ENCODE measurements at places on chromosomes 5 and 9. TPM values are rescaled to one million over a fixed set of nuclear protein-coding genes. Genes with fewer than 3 reads are reported as not detected.

Gene TERT
- 1.9 TPM for polyA plus RNA-seq

Gene C5orf63
- polyA plus RNA-seq: 6.1 TPM

Gene KIF20A
- 3.7 TPM for polyA plus RNA-seq

Gene LHX6
- 1.1 TPM for polyA plus RNA-seq

Gene CNTLN
- polyA plus RNA-seq: 2.9 TPM

Gene CLTB
- polyA plus RNA-seq: 129 TPM

Gene ARAP3
- 4.2 TPM for polyA plus RNA-seq

Gene LHFPL2
- polyA plus RNA-seq: 9.1 TPM

Gene CDH12
- polyA plus RNA-seq: 0.05 TPM

Gene CDX1
- polyA plus RNA-seq: 1.3 TPM

Gene GABRG2
- polyA plus RNA-seq: 0.18 TPM

Gene TMEM8B
- polyA plus RNA-seq: 11.9 TPM

Gene GLRA1
- polyA plus RNA-seq: not detected

All from thymus (tissue), 14 donors.